ENCODE measurements at places on chromosomes 1 and 21.
A peak's percentile ranks its signal among the peaks of the same experiment; 100 is the strongest.

DNA sequence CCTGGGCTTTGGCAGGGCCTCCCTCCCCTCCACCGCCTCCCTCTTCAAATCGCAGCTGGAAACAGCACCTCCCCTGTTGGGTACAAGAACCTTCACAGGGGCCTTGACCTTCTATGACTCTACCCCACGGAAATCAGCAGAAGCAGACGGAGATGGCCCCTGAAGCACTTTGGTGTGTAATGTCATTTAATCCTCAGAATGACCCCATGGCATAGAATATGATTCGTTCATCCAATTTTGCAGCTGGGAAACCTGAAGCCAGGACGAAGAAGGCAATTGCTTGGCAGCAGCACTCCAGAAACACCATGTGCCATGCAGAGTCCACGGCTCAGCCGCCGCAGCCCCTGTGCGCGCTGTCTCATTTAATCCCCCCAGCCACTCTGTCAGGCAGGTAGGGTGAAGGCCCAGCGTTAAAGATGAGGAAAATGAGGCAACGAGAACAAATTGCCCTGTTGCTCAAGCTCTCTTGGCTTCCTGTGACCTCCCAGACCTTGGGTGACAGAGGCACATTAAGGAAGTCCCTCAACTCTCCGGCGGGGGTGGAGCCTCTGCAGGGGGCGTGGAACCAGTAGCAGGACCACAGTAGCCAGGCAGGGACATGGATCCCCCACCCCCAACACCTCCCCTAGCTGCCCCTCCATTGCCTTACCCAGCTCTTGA lies 25.8 kb upstream of the LAPTM5 start:
- no peak for DNase-seq

DNA sequence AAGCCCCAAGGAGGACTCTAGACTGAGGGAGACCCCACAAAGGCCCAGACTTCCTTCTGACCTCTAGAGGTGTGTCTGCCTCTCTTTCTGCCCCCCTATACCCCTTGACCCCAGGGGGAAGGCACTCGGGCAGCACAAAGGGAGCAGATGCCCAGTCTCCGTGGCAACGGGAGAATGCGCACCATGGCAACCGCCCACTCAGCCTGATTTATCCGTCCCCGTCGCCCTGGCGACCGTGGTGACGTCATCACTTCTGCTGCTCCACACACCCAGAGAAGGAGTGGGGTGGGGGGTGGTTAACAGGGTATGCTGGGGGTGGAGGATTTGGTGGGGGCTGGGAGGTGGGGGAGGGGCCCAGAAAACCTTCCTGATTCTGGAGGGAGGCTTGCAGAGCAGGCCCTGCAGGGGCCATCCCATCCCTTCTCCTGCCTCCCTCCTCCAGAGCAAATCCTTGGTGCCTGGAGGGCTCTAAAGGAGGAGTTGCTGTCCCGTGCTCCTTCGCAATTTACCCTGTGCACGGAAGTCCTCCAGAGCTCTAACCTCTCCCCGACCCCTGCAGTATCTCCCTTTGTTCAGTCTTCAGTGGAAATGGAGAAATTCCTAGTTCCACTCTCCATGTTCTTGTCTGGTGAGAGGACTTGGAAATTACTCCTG lies 6.3 kb downstream of the CELF3 start:
- no peak for DNase-seq

DNA sequence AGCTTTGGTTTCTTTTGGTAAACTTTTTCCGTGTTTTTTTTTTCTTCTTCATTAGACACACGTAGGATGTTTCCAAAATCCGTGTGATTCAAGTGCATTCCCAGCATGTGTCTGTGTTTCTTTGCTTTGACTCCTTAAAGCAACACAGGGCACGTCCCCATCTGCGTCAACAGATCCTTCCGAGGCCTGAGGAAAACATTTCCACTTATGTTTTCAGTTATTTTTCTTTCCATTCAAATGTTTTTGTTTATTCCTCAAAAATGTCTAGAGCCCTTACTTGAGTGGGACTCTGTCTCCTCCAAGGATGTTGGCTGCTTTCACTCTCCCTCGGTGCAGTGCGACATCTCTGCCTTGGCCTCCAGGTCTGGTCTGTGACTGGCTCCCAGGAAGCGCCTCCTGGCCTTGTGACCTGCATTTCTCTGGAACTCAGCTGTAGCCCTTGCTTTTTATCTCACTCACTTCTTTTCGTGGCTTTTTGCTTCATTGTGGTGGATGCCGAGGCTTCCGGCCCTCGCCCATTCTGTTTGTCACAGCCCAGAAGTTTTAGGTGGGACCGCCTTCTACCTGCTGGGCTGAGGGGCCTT lies 31.3 kb upstream of the SLC19A1 start:
- no peak for DNase-seq

- no peak for DNase-seq
Observed at GRCh38 chr1:180186831-180187230, 32.2 kb downstream of the QSOX1 start.

DNA sequence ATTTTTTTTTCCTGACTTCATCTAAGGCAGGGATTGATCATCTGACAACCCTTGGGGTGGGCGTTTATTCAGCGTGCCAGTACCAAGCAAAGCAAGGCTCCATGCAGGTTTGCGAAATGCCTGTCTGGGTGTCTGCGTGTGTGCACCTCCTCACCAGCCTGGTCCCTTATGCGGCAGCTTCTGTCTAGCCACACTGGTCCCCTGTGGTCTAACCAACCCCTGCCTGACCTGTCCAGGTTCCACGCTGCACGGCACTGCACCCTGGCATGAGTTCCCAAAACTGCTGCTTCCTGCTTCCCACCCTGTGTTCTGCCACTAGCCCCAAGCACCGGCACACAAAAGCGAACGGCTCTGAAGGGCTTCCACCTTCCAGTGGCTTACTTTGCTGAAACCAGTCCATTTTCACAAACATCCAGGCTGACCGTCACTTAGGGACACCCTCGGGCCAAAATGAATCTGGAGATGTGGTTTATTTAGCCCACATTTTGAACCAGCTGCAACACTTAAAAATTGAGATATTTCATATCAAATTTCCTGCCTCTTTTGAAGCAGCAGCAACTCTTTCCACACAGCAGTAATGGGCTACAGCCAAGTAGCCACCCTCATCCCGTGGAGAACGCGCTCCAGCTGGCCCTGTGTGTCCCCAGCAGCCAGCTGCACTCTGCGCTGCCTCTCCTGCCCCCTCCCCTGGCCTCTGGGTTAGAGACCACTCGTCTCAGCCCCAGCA lies 55.7 kb downstream of the HLCS start:
- peak; percentile 54 for DNase-seq

DNA sequence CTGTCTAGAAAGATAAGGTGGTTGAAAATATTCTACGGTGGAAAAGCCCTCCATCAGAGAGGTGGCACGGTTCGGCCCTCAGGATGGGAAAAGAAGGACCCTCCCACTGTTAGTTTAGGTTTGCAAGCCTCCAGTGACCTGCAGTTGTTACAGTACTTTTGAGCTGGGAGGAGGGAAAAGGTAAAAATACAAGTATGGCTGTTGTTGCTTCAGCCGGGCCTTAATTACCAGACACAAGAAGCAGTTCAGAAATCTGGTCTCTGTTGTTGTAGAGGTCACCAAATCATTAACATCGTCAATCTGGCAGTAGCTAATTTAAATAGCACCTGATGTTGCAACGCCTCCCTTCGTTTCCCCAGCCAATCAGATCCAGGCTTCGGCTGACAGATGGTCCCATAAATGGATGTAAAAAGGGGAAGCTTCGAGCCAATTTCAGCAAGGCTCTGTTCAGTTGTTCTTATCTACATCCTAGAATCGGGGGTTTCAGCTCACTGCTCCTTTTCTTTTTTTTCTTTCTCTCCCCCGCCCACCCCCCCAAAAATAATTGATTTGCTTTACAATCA lies at the start of gene ELAVL4:
TSS of gene ELAVL4 (plus strand) at position 424 of the 563 bp plus-strand sequence. CDS start 270 bp downstream, outside the sequence.
- no peak for DNase-seq

DNA sequence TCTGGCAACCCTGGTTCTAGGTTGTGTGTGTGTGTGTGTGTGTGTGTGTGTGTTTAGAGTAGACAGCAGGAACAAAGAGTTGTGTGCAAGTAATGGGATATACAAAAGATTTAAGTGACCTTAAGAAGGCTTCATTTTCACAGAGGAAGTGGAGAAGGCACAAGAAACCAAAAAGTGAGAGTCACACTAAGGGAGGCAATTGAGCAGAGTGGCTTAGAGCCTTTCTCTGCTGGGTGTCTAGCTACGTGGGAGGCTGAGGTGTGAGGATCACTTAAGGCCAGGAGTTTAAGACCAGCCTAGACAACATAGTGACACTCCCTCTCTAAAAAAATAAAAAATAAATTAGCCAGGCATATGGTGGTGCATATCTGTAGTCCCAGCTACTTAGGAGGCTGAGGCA lies 44.4 kb upstream of the HAO2 start:
- DNase-seq: no peak

- no peak for DNase-seq
Observed at GRCh38 chr1:183226963-183227362, 40.9 kb downstream of the LAMC2 start.

GRCh38 chr1:109762039-109762585 lies 1.6 kb downstream of the EPS8L3 start:
- DNase-seq: no peak

- no peak for DNase-seq
Observed at GRCh38 chr1:69794831-69795230, 227.1 kb downstream of the LRRC7 start.

DNA sequence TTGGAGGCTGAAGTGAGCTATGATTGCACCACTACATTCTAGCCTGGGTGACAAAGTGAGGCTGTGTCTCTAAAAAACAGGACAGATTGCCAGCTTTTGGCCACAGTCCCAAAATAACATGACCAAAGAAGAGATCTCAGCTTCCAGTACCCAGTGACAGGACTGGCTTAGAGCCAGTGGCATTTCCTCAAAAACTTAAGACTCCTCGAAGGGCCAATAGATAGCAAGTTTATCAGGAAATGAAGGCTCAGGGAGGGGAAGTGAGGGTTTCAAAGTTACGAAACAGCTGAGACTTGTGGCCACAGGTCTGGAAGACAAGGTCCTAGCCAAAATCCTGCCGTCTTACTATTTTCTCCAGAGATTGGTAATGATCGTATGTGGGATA lies 6.3 kb upstream of the TMEM39B start:
- DNase-seq: no peak

DNA sequence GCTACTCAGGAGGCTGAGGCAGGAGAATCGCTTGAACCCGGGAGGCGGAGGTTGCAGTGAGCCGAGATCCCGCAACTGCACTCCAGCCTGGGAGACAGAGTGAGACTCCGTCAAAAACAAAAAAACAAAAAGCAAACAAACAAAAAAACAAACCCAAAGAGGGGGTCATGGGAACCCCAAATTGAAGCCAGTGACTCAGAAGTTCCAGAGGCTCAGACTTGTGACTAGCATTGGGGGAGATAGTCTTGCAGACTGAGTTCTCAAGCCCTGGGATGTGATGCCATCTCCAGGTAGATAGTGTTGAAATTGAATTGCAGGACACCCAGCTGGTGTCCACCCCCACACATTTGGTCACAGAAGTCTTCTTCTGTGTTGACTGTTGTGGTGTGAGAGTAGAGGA lies 24.9 kb upstream of the ENO1 start:
- DNase-seq: no peak

GRCh38 chr1:56456435-56457101 lies 122.8 kb downstream of the PLPP3 start:
- no peak for DNase-seq

DNA sequence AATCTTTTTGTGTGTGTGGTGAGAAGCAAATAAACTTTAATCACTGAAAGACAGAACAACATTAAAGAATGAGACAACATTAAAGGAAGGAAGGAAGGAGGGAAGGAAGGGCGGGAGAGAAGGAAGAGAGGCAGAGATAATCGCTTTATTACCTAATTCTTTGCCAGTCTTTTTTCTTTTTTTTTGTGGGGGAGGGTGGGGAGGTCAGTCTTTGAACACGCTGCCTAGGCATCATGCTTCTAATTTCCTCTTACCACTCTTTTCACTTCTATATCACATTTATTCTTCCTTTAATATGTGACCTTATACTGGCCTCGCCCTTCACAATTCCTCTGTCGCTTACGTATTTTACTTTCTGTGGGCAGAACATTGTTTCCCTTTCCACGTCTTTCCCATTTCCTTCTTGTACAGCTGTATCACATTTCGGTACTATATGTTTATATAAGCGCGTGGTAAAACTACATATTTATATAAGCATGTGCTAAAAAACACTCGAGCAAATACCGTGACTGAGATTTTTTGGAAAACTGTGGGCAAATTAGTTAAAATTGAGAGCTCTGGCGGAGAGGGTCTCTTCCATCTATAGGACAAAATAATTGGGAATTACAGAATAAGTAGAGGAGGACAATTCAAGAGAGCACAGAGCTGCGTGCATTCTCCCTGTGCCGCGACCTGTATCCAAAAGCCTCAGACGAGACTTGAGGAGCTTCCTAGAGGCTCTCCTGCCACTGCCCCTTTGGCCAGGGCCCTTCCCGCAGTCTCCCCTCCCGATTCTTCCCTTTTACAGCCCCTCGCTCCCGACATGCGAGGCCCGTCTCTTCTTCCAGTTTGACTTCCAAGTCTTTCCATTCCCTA lies 823 bp upstream of the PRKAA2 start:
- DNase-seq: no peak

- DNase-seq: no peak
Observed at GRCh38 chr1:9422911-9423505, 116.3 kb upstream of the SLC25A33 start.

DNA sequence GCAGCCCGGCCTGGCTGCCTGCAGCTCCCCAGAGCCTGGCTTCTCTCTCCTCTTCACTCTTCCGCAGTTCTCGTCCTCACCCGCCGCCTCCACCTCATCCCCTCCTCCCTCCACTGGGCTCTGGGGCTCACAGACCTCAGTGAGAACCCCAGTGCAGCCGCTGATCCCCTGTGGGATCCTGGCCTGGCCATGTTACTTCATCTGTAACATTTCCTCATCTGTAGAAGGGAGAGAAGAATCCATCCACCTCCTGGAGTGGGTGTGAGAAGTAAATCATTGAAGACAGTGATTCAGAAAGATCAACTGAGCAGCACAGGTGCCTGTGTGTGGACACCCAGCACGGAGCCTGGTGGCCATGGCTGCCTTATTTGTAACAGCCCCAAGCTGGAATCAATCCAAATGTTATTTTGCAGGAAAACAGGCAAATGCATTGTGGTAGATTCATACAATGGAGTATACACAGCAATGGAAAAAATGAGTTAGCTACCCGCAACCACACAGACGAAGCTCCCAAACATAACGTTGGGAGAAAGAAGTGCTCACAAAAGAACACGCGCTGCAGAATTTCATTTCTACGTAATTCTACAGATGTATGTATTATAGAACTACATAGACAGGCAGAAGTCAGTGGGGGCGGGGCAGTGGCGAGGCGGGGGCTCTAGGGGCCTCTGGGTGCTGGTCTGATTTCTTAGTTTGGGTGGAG lies 8.7 kb downstream of the LAPTM5 start:
- no peak for DNase-seq

- no peak for DNase-seq
Observed at GRCh38 chr1:227790034-227790400, 25.5 kb upstream of the PRSS38 start.

- DNase-seq: no peak
Observed at GRCh38 chr1:15277933-15278332, 30.9 kb downstream of the FHAD1 start.

GRCh38 chr1:182781841-182782586 lies 7.6 kb upstream of the NPL start:
- DNase-seq: no peak

DNA sequence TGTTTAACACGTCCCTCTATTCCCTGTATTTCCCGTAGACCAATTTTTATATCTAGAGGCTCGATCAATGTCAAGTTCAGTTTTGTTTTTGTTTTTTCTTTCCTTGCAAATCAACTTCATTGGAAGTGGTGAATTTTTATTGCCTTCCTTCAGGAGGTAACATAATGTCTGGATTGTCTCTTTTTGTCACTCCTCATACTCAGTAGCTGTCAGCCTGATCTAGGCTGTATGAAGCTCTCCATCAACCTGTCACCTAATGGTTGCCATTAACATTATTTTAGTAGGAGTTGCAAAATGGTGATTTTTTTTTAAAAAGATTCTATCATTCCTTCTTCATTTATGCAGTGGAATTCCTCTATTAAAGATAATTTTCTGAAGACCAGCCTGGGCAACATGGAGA lies 49.7 kb upstream of the KIF26B start:
- DNase-seq: no peak

All from AG04450 (cell line).